ENCODE measurements at places on chromosomes 5 and 9.

DNA sequence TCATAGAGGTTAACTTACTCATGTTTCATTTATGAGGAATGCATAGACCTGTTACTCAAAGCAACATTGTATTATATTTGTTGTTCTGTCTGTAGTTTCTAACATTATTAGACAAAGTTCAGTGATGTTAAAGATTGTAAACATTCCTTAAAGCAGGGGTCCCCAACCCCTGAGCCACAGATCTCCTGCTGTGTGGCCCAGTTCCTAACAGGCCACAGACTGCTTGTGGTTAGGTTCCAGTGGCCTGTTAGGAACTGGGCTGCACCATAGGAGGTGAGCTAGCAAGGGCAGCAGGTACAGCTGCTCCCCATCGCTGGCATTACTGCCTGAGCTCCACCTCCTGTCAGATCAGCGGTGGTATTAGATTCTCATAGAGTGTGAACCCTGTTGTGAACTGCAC lies 181.1 kb downstream of the KDM4C start:
- no peak for DNase-seq

DNA sequence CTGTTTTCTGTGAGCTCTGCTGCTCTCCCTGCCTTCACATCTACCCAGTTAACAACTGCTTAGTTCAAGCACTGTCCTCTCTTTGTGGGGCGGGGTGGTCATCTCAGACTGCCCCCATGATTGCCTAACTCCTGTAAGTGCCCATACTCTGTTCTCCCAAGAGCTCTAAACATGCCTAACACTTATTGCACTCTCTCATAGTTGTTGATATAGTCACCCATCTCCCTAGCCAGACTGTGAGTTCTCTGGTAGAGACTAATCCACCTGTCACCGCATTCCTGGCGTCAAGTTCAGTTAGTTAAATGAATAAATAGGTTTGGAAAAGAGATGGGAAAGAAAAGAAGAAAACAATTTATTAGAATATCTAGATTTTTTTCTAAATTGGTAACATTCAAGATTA lies 18.3 kb upstream of the MUSK start:
- DNase-seq, result no peak

- no peak for DNase-seq
These were observed 201.4 kb downstream of the BRINP1 start for GRCh38 chr9:119167876-119168275.

DNA sequence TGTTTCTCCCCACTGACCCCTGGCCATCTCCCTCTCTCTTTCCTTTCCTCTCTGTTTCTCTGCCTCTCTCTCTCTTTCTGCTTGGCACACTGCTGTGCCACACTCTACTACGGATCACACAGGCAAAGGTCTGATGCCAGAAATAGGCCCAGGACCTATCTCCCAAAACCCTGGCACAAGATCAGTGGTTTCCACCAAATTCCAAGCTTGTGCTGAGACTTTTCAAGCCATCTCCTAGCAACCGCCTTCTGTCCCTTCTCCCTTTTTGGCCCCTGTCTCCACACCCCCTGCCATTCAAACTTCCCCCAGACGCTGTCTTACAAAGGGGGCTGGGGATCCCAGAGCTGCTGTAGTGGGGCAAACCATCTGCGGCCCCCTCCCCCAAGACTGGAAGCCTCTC lies 38.5 kb upstream of the RARS1 start:
- DNase-seq, result no peak

- DNase-seq, result no peak
These were observed 89.0 kb downstream of the PLPP1 start for GRCh38 chr5:55445791-55446190.

DNA sequence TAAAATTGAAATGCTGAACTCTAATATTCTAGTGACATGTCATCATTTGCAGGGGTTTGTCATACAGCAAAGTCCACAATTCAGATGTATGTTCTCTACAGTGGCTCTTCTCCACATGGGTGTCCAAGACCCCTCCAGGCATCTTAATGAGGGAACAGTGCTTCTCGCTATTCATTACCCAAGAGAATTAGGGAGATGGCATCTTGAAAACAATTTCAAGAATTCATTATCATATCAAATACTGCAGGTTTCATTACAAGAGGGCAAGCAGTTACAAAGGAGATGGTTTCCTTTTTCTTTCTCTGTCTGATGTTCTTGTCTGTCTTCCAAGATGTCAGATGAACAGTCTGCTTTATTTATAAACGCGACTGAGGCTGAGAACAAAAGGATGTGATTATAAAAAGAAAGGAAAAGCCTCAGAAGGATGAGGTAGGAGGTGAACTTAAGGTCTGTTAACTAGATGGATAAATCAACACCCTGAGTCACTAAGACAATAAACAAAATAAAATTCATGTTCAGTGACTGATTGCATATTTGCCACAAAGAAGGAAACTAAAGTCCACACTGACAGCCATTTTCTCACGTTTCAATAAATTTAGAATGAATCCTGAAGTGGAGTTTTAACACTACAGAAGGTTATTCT lies 326.7 kb upstream of the EFNA5 start:
- DNase-seq, result no peak

GRCh38 chr5:39605145-39605544 lies 180.4 kb upstream of the DAB2 start:
- no peak for DNase-seq

- DNase-seq, result no peak
These were observed 27.5 kb downstream of the AMBP start for GRCh38 chr9:114050646-114051045.

DNA sequence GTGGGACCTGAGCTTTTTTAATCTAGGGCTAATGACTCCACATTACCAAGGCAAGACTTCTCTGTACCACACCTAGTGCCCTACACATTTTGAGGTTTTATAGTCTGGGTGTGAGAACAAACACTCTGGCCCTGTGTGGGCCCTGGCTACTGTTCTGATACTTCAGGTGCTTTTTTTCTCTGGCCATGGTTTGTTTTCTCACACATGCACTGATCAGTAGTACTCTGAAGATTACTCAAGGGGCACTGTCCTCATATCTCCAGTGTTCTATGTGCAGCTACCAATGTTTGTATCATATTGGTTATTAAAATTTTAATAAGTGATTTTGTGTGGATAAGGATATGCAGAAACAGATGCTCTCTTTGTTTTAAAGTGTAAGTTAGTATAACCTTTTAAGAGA lies 5.9 kb upstream of the C9orf40 start:
- DNase-seq, result no peak

GRCh38 chr5:1027631-1028441 lies 19.2 kb downstream of the NKD2 start:
- DNase-seq, result no peak

- no peak for DNase-seq
These were observed 636.4 kb upstream of the ARRDC3 start for GRCh38 chr5:92019376-92019990.

- no peak for DNase-seq
These were observed 72.0 kb downstream of the FAM78A start for GRCh38 chr9:131204285-131204684.

- DNase-seq, result no peak
These were observed 88.6 kb upstream of the CDKN2B start for GRCh38 chr9:22097707-22098106.

Data from NCI-H2081 treated with DMSO at 0.1 percent for 48 hours (cell line).